ENCODE measurements at places on chromosomes 13 and 19. TPM values are rescaled to one million over a fixed set of nuclear protein-coding genes. Genes with fewer than 3 reads are reported as not detected.
A peak's percentile ranks its signal among the peaks of the same experiment; 100 is the strongest.

DNA sequence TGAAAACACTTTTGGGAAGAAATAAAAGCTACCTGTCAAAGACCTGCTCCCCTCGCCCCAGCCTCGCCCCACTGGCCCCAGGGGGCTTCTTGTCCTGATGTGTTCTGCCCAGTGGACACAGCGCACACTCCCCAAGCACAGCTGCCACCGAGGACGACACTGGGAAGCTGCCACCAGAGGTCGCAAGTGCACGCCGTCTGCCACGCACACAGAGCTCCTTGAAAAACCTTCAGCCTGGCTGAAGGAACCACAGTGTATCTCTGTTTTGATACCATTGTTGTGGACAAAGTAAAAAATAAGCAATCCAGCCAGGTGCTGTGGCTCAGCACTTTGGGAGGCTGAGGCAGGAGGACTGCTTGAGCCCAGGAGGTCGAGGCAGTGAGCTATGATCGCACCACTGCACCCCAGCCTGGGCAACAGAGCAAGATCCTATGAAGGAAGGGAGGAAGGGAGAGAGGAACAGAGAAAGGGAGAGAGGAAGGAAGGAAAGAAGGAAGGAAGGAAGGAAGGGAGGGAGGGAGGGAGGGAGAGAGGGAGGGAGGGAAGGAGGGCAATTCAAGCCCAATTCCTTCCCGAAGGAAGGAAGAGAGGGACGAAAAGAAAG is 57.3 kb downstream of the CEBPG start:
- no peaks in the 10 kb centered on the region for H3K36me3 ChIP-seq
- peak; percentile 22 for DNase-seq
- no peaks in the 10 kb centered on the region for H3K4me1 ChIP-seq
- H3K27me3 ChIP-seq: no peaks in the 10 kb centered on the region

TMEM59L gene
- 14.3 TPM for total RNA-seq

DNAAF3 gene
- total RNA-seq: 52.8 TPM

GRCh38 chr13:38624822-38625221 is 62.1 kb upstream of the FREM2 start:
- H3K27ac ChIP-seq: no peak overlapping the region
- H3K36me3 ChIP-seq: no peaks in the 10 kb centered on the region
- no peak for DNase-seq
- H3K4me3 ChIP-seq: no peak overlapping the region
- H3K27me3 ChIP-seq: no peaks in the 10 kb centered on the region

GRCh38 chr19:33332248-33332647 is 29.9 kb upstream of the CEBPA start:
- H3K27ac ChIP-seq: no peak overlapping the region
- H3K27me3 ChIP-seq: no peaks in the 10 kb centered on the region
- H3K36me3 ChIP-seq: no peaks in the 10 kb centered on the region
- no peak for DNase-seq

ANGPTL8 gene
- total RNA-seq: not detected

GRCh38 chr19:16882146-16882545 is 6.7 kb upstream of the F2RL3 start:
- H3K4me1 ChIP-seq: no peaks in the 10 kb centered on the region
- DNase-seq: peak; percentile 16
- no peaks in the 10 kb centered on the region for H3K36me3 ChIP-seq
- H3K4me3 ChIP-seq: no peak overlapping the region
- no peaks in the 10 kb centered on the region for H3K27me3 ChIP-seq
- H3K27ac ChIP-seq: no peak overlapping the region

- H3K4me3 ChIP-seq: no peak overlapping the region
- H3K4me1 ChIP-seq: no peaks in the 10 kb centered on the region
- H3K27ac ChIP-seq: no peak overlapping the region
These were observed 16.8 kb downstream of the ZNF83 start for GRCh38 chr19:52621376-52621775.

ZNF729 gene
- total RNA-seq: not detected

DNA sequence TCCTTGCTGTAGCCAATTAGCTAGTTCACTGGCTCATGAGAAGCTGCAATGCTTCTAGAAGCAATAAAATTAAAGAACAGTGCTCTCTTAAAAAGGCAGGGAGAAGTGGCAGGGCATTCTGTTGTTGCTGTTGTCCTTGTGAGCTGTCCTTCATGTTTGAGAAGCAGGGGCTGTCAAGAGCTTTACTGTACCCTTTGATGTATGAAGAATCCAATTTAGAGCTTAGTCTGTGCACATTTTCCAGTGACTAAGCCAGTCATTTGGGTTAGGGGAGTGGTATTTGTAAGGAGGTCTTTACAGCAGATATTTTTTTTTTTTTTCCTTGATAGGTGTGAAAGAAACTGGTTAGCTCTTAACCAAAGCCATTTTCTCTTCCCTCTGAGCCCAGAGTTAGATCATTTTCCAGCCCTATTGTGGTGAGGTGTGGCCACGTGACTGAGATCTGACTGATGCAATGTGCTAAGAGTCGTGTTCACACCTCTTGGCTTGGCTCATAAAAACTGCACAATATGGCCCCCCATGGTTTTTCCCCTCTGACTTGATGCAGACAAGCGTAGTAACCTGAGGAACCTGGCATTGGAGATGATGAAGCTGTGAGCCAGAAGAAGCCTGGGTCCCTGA is 309.6 kb upstream of the TMTC4 start:
- H3K27me3 ChIP-seq: no peaks in the 10 kb centered on the region
- H3K4me3 ChIP-seq: no peak overlapping the region
- H3K27ac ChIP-seq: no peak overlapping the region
- H3K4me1 ChIP-seq: no peaks in the 10 kb centered on the region
- DNase-seq: no peak

DNA sequence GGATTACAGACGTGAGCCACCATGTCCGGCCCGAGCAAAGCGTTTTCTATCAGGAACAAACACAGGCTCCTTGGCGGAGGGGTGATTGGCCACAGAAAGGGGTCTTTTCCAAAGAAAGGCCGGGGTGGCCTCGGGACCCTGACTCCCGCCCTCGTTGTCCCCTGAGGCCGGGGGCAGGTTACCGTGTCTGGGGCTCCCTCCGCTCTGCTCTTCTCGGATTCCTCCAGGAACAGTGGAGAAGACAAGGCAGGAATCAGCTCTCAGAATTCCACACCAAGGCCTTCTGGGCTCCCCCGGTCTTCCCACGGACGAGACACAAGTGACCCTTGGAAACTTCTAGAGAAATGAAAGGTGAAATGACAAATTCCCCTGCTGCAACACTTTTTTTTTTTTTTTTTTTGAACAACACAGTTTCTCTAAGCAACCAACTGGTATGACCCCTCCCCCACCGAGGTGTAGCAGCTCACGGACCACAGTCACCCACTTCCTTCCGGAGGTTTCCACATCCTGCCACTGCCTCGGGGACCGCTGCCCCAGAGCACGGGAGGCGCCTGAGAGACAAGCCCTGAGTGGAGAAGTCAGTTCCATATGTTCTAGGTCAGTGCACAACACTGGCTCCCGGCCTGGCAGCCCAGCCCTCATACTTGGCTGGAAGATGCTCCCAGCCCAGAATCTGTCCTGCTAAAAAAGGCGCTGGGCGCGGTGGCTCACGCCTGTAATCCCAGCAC is 11.0 kb downstream of the MOB3A start:
- H3K27me3 ChIP-seq: no peaks in the 10 kb centered on the region
- peaks cover 56% of the 10 kb centered on the region for H3K4me1 ChIP-seq
- no peak overlapping the region for H3K4me3 ChIP-seq
- H3K27ac ChIP-seq: peak overlapping the region; percentile 34

GRCh38 chr19:51811344-51811743 is 16.4 kb downstream of the FPR3 start:
- H3K27me3 ChIP-seq: no peaks in the 10 kb centered on the region
- no peaks in the 10 kb centered on the region for H3K36me3 ChIP-seq
- no peak for DNase-seq
- no peak overlapping the region for H3K27ac ChIP-seq

- no peak for DNase-seq
- H3K36me3 ChIP-seq: no peaks in the 10 kb centered on the region
These were observed 131.6 kb downstream of the SOX1 start for GRCh38 chr13:112198396-112199010.

IGFL2 gene
- total RNA-seq: not detected

DNA sequence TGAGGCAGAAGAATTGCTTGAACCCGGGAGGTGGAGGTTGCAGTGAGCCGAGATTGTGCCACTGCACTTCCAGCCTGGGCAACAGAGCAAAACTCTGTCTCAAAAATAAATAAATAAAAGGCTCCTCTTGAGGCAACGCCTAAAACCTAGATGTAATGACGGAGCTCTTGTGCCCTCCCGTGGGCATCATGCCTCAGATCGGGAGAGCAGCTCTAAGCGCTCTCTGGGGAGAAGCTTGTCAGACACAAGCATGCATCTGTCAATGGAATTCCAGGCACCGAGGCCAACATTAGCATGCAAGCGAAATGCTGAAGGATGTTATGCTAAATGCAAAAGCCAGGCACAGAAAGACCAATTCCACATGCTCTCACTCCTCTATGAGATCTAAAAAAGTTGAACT is 45.6 kb upstream of the MRI1 start:
- no peak for DNase-seq
- no peak overlapping the region for H3K27ac ChIP-seq
- H3K27me3 ChIP-seq: no peaks in the 10 kb centered on the region
- peaks cover 7% of the 10 kb centered on the region for H3K4me1 ChIP-seq

DNA sequence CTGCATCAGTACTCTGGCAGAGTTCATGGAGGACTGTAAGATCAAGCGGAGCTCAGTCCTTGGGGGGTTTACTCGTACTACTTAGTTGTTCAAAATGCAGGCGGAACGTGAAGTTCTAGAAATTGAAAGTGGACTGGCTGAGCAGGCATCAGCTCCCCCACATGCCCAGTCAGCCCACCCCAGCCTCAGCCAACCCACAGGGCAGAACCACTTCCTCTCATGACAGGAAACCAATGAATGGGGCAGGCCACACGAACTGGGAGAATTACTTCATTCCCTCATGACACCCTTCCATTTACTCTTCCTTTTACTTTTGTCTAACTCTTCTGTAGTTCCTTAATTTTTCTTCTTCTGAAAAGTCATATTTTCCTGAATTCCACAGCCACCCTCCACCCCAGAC is 71.9 kb downstream of the FLT1 start:
- no peaks in the 10 kb centered on the region for H3K4me1 ChIP-seq
- no peak overlapping the region for H3K4me3 ChIP-seq
- H3K27ac ChIP-seq: no peak overlapping the region
- no peak for DNase-seq

DNA sequence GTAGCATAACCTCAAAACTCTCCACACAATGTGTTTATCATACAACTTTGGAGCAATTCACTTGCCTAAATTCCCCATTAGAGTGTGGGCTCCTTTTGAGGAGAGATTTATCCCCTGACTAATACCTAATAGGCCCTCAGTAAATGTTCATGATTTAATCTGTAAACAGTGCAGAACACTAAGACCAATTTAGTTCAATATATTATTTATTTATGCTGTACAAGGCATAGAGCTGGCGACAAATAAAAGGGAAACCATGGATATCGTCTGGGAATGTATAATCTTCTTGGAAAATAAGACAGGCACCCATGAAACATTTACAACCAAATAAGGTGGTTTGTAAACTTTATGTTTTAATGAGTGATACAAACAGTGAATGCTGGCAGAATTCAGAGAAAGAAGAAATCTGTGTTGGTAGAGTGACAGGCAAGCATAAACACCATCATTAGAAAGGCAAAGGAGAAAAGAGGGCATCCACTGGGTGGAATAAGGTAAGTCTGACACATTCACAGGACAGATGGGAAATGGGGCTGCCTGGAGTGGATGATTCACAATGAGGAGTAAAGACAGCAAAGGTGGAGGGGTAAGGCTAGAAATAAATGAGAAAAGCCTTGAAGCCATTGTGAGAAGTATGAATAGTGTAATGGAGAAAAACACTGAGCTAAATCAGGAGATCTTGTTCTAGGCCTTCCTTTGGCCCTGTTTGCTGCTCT is 106.1 kb upstream of the MIR17HG start:
- no peaks in the 10 kb centered on the region for H3K4me1 ChIP-seq
- H3K27me3 ChIP-seq: no peaks in the 10 kb centered on the region
- H3K36me3 ChIP-seq: no peaks in the 10 kb centered on the region
- no peak overlapping the region for H3K4me3 ChIP-seq
- no peak overlapping the region for H3K27ac ChIP-seq

Data from HCT116 (cell line).